ENCODE measurements at places on chromosomes 7 and 10.

DNA sequence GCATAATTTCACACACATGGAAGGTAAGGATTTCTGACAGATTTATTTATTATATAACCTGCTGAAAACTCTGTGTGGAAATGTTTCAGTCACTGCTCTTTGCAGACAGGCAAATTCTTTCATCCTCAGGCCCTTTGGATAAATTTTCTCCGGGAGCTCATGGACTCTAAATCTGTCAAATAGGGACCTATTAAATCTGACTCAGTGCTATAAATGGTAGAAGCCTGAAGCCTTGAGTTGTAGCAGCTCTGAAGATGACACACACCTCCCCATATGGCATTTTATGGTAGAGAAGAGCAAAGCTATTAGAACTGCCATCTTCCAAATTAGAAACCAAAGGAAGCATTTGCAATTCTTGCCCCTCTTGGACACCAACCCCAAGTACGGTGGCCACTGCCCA lies 808.7 kb downstream of the XPNPEP1 start:
- DNase-seq, result no peak

DNA sequence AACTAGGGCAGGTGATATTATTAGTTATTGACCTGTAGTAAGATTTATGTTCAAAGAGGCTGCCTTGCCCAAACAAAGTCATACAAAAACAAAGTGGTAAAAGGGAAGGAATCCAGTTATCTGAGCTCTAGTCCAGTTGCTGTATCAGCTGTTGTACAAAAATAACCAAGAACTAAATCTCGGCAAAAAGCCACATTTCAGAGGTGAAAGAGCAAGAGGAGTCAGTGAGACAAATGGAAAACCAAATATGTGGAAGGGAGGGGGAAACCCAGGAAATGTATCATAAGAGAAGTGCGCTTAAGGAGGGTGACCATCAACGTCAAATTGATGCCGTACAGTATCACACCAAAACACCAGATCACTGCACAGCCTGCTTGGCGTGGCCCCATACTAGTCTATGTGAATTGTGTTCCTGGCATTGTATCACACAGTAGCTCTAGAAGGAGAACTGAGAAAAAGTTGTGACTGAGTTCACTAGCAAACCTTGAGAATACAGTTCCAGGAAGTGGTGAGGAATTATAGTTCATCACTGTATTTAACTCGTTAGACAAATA lies 6.4 kb downstream of the AGBL3 start:
- DNase-seq, result peak; percentile 55

GRCh38 chr10:24382979-24383663 lies 174.2 kb downstream of the KIAA1217 start:
- DNase-seq, result peak; percentile 70

DNA sequence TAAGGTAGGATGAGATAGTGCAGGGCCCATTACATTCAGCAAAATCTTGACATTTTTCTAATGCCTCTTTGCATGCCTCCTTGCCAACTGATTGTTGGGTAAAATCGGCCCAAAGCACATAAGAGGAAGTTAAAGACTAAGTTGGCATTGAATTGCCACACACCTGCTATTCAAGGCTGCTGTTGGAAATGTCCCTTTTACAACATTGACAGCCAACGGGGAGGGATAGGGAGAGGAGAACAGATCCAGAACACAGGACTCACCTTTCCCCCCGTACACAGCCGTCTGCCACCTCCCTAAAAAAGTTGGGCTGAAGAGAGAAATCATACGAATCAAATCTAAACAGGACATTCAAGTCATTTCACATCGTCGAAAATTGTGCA lies 695 bp downstream of the FAM237B start:
- no peak for DNase-seq

DNA sequence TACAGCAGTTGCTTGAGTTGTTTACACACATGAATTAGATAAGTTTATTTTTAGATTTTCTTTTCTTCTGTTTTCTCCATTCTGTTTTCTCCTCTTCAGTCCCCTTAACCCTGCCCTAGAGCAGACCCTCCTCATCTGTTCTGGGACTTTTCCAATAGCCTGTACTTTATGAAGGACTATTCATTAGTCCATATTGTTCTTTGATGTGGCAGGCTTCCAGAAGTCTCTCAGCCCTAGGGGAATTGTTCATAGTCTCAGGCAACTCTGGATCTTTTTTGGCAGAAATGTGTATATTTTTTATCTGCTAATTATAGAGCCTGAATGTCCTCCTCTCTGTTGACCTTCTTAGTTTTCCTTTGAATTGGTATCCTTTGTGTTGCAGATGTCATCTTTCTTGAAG lies 25.4 kb downstream of the KAT6B start:
- DNase-seq, result no peak

DNA sequence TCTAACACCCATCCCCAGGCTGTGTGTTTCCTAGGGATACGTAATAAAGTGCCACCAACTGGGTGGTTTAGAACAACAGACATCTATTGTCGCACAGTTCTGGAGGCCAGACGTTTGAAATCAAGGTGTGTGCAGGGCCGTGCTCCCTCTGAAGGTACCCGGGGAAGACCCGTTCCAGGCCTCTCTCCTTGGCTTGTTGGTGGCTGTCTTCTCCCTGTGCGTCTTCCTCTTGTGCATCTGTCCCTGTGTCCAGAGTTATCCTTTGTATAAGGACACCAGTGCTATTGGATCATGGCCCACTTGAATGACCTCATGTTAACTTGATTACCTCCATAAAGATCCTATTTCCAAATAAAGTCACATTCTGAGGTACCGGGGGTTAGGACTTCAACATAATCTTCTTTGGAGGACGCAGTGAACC lies 15.6 kb downstream of the GRK5 start:
- no peak for DNase-seq

GRCh38 chr7:155166673-155167370 lies 96.7 kb downstream of the HTR5A start:
- DNase-seq, result no peak

DNA sequence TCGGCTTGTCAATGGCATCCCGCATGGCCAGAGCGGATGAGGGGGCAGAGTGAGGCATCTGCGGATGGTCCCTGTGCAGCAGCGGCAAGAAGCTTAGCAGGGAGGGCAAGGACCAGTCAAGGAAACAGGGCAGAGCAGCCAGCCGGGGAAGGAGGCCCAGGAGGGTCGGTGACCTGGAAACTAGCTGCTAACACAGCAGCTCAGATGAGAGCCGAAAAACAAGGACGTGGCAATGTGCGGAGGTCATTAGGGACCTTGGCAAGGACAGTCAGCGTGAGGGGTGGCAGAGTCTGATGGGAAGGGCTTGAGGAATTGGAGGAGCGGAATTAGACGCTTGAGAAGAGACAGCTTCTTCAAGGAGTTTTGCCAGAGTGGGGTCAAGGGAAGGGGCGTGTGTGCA lies 20.1 kb upstream of the SH2B2 start:
- no peak for DNase-seq
